ENCODE measurements at places on chromosomes 1 and 21. TPM values are rescaled to one million over a fixed set of nuclear protein-coding genes. Genes with fewer than 3 reads are reported as not detected.

DNA sequence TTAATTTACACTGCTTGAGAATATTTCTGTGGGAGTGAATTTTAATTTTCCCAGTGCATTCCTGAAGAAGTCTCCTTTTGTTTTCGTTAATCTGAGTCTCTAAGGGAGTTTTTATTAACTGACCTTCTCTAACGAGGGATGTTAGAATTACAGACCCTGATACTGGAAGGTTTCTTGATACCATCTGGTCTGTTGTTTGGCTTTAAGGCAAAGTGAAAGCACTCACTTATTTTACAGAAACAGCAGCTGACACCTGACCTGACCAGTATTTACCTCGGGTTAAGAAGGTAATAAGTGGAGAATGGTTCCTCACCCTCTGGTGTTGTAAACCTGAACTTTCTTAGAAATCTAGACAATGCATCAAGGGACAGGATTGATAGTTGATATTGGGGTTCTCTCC is 12.4 kb downstream of the CDC14A start:
- no peak for DNase-seq

GRCh38 chr1:235612761-235613160 is 36.8 kb downstream of the GNG4 start:
- no peak for DNase-seq

DNA sequence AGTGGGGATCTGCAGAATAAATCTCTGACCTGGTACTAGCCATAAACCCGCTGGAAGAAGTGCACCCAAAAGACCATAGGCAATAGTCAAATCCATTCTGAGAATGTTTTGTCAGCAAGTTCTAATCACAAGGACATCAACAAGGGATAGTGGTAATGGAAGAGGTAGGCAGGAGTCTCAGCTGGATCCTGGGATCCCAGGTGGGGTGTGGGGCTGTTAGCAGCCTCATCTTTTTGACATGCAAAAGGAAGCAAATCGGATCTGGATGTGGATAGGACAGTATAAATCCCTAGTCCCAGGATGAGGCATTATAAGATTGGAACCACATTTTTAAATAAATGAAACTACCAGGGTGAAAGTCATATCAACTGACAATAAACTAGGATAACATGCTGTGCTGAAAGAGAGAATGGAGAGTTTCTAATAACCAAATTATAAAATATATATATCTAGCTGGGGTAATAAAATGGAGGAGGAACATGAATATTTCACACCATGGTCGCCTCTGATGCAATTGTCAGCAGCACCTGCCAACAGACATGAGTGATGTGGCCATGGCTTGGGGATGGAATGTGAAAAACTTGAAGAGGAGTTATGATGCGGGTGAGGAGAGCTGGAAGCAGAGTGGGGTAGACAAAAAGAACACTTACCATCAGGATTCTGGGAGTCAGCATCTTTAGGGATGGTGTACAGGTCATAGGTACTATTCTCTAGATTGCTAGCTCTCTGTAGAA is 23.7 kb upstream of the PEX19 start:
- no peak for DNase-seq

DNA sequence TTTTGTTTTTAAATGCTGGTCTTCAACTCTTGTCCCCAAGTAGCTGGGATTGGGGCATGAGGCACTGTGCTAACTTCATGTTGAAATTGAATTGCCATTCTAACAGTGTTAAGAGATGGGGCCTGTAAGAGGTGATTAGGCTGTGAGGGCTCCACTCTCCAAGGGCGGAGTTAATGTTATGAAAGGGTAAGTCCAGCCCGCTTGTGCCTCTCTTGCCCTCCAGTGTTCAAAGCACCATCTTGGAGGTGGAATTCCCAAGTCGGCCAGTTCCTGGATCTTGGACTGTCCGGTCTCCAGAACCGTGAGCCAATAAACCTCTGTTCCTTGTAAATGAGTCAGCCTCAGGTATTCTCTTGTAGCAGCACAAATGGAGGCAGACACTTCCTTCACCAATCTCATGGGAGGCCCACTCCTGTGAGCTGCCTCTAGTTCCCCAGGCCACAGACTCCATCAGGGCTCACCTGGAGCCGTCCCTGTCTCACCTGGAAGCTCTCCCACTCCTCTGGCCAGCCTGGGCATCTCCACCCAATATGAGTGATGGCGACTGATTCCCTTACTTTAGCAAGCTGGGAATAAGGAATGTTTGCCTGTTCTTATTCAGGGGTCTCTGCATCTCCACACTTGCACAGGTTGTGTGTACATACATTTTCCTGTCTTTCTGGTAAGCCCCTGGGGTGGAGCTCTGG is 15.5 kb downstream of the IBA57 start:
- DNase-seq, result no peak

DNA sequence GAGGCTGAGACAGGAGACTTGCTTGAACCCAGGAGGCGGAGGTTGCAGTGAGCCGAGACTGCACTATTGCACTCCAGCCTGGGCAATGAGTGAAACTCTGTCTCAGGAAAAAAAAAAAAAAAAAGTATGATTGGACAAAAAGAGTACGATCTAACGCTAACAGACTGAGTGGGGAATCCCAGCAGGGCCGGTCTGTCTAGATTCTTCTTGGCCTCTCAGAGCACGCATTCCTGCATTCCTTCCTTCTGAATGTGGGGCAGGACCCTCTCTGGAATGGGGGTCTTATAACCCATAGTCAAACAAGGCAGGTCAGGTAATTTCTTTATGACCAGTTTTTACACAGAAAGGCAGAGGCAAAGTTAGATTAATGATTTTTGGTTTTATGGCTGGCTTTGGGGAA is 92.0 kb upstream of the PPM1J start:
- no peak for DNase-seq

GRCh38 chr1:66511118-66511517 is 22.8 kb upstream of the SGIP1 start:
- no peak for DNase-seq

DNA sequence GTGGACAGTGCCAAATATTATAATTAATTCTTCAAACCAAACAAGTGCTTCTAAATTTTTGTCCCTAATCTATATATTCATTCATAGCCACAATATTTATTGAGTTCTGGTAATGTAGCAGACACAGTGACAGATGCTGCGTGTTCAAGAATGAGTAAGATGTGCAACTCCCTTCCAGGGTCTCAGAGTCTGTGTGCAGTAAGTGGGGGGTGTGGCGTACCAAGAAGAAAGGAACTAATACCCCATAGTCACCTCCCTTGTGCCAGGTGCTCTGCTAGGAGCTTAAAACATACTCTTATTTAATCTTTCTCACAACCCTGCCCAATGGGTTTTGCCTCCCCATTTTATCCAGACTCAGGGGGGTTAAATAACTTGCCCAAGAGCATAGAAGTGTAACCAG is 358.7 kb downstream of the BARHL2 start:
- no peak for DNase-seq

DNA sequence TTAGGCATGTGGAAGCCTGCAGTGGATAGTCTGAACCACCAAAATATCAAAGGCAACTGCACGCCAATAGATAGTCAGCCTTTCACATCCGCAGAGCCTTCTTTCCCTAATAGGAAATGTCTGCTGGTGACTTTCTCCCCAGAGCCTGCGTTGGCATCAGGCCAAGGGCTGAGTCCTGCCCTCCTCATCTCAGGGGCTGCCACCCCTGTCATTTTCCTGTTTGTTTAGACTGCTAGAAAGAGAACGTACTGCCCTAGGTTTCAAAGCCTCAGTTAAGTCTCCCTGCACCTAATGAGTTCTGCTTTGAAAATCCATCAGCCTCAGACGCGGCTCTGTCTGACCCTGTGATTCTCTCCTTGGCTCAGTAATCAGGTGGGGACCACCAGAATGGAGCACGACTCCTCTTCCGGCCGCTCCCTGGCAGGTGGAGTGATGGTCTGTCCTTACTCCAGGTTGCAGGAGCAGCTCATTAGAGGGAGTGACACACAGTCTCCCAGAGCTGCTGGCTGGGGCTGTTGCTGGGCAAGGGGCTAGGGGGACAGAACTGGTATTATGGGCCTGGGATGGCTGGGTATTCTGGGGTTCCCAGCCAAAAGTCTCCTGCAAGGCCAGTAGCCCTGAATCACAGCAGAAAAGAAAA is 27.3 kb downstream of the STUM start:
- no peak for DNase-seq

- peak; percentile 24 for DNase-seq
Observed at GRCh38 chr1:34378968-34379856, 202.5 kb downstream of the C1orf94 start.

GRCh38 chr1:55534565-55535121 is 319.5 kb upstream of the USP24 start:
- no peak for DNase-seq

DNA sequence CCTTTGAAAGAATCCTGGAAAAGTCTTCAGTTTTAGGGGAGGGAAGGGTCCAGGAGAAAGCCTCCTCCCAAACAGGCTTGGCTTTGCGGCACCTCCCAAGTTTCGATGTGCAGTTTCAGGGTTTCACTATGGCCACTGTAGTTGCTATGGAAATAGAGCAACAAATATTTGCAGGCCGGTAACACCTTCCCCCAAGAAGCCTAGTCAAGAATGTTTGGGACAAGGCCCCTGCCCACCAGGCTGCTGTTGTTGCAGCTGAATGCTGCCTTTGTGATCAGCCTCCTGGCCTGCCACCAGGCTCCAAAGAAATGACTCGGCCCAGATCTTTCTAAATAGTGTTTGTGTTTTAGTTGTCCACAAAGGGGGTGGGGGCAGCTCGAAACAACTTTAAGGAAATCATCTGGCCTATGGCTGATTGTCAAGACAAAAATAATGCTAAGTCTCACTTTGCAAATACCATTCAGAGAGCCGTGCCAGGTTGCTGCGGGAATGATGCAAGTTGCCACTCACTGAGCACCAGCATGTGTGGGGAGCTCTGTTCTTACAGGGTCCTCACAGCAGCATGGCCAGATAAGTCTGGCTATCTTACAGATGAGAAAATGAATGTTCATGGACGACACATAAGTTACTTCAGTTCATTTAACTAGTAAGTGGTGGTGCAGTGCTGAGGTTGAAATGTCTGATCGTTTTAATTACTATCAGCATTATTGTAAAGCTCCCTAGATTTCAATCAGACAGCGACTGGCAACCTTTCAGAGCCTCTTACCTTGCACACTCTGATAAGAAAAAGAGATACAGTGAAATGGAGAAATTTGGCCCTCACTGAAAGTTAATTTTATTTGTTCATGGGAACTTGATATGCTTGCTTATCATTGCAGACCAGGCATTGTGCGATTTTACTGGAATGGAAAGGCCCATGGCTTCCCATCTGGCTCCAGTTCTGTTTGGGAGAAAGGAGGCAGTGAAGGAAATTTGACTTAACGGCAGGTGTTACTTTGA is 91.2 kb upstream of the JUN start:
- DNase-seq, result no peak

DNA sequence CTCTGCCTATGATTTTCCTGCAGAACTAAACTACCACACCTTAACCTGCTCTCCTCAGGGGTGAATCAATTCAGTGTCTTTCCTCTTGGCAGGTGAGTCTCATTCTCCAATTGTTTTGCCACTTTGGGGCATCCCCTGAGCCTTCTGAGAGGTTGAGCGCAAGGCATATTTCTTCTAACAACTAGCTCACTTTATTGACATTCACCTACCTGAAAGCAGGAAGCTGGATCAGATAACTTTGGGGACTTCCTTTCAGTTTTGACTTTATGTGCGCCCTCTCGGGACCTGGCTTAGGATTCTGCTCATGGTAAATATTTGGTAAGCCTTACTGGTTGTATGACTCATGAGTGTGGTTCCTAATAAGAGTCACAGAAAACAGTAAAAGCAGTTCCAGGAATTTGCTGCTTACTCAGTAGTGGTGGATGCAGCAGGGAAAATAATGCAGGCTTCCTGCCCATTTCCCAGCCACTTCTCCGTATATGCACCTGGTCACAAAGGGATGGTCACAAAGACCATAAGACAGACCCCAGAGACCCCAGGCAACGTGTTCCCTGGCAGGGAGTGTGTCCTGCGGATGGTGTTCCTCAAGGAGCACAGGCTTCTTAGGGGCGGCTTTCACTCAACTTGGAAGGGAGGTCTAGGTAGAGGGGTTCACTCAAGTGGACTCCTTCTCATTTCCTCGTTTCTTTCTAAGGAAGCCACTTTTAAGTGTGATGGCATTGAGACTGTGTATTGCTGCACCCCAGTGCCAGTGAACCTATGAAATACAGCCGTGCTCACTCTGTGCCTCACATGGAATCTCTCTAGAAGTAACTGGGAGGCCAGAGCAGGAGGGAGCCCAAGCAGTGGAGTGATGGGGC is 22.0 kb upstream of the BATF3 start:
- no peak for DNase-seq

- no peak for DNase-seq
Observed at GRCh38 chr1:162823231-162823630, 32.7 kb downstream of the HSD17B7 start.

- no peak for DNase-seq
Observed at GRCh38 chr1:28538286-28538685, 14.6 kb upstream of the TRNAU1AP start.

DNA sequence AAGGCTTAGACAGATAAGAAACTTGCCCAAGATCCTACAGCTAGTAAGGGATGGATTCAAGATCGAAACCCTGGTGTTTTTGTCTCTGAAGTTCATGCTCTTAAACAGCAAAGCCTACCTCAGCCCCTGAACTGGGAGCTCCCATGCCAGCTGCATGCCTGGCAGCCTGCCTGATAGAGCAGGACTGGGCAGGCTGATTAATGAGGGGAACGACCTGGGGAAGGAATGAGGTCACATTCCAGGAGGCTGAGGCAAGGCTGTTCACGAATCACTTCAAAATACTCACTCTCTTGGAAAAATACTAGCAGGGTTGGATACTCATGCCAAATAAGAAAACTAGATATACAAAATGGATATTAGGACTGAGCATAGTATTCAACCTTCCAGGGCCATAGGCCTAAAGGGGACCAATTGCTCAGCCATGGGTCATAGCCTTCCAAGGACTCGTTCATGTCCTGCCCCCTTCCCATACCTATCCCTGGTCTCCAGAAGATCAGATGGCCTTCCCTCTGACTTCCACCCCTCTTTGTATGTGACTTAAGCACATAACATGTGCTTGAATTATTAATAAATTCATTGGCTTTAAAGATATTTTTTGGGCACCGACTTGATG is 15.6 kb upstream of the TACSTD2 start:
- DNase-seq, result peak; percentile 95

DNA sequence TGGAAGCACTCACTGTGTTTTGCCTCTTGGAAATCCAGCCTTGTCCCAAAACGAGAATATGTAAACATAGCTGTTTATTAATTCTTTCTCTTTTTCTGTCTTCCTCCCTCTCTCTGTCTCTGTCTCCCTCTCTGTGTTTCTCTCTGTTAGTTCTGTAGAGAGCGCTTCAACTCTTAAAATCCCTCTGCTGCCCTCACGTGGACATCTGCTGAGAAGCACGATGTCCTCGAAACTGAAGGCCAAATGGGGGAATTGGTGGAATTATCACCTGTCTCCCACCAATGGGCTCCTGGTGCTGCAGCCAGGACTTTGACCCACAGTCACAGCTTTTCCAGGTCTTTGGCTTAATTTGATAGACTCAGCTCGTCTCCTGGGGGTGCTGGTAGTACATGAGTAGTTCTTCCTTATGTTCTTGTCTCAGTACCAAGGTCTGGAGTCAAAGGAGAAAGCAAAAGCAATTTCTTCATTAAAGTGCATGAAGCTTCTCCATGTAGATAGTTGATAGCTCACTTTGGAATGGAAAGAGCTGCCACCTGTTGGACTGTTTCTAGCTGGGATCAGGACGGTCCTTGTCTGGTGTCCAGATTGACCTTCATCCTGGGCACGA is 5.5 kb upstream of the GBP6 start:
- peak; percentile 63 for DNase-seq

RNU1-4 gene
- not detected for polyA plus RNA-seq

FAM20B gene
- polyA plus RNA-seq, result 15.4 TPM

TFF1 gene
- polyA plus RNA-seq, result 1.5 TPM

UQCRH gene
- 256 TPM for polyA plus RNA-seq

PTPN22 gene
- 1.3 TPM for polyA plus RNA-seq

TRIM46 gene
- polyA plus RNA-seq, result 5.6 TPM

GBP4 gene
- polyA plus RNA-seq, result 6.8 TPM
